ENCODE measurements at places on chromosomes 7 and 10.

GRCh38 chr7:157537056-157537455 is 200.3 kb downstream of the DNAJB6 start:
- no peak for DNase-seq

DNA sequence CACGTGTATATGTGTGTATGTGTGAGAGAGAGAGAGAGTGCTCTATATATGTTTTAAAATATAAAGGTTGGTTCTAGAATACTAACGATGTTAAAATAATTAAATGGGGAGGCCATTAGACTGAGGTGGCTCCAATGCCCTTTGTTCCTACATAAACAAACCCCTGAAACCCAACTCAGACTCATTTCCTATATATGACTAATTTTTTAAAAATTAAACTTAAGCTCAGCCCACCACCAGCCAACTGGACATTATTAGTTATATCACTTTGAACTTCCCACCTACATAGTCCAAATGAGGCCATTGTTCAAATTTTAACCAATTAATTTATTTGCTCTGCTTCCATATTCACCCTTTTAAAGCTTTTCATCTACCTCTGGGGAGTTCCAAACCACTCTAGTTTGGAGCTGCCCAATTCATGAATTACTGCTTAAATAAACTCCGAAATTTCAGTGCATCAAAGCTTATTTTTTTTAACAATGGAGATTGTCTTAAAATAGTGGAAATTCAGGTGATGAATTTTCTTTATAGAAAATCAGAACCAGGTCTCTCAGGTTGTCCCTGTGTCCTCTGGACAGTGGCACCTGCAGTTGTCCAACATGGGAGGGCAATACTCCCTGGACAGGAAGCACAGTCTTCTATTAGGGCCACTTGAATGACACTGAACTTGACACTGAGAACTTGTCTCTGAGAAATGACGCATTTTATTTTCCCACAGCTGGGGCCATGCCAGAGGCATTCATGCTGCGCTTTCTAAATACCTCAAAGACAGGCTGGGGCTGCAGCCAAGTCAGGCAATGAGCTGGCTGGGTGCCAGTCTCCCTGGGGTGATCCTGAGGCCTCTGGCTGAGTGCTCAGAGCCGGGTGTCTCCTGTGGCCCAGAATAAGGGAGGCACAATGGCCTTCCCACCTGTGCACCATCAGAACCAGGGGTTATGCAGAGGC is 109.5 kb upstream of the TMEM72 start:
- peak; percentile 90 for DNase-seq

DNA sequence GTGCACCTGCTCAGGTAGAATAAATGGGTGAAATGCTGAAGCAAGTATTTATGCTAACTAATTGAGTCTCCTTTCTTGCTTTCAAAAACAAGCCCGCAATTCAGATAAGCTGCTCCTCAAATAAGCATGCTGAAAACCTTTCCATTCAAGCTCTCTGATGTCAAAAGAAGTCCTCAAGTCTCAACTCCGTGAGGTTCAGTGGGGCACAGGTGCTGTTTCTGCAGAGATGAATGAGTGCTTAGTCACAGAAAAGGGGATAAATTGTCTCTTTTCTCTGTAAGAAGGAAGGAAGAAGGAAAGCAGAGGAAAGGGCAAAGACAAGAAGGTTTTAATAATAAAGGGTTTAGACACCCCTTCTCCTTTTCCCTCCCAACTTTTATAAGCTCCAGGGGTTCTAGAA is 229.8 kb upstream of the NPY start:
- no peak for DNase-seq

DNA sequence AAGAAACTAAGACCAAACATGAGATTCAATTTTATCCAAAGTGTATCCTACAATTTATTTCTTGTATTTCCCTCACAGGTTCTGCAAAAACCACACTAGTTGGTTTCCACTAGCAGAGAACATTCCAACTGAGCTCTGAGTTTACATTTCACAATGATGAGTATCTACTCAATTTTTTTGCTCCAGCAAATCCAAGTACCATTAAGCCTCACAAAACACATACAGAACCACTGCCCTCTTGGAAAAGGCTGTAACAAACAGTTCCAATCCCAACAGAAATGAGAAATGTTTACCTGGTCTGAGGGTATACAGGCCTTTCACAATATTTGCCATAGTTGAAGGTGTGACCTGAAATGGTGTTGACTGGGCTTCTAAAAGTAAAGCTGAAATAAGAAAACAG is 59.9 kb downstream of the CACUL1 start:
- no peak for DNase-seq

DNA sequence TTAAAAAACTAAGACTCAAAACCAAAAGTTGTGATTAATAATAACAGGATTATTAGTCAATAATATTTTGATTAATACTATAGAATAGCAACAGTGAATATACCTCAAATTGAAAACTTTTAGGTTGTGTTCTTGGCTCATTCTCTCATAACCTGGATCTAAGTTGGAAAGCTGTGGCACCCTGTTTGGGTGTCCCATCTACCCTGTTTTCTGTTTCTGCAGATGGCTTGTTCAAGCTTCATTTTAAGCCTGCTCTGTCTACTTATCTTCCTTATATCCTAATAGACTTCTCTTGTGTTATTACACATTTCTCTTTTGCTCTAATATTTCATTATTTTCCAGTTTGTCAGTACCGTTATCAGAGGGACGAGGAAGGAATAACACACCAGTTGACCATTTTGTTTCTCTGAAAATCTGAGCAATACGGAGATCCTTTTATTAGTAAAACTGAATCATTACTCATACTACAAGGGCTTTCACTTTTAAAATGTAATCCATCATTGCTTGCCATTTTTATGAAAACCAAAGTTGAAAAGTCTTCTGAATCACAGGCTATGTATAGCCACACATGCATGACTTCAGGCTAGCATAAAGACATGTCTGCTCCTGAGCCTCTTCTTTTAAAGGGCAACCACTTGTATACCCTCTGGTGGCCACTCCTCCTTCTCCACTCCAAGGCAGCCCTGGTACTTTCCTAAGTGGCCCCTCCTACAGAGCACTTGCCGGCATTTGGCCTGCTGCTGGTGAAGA is 22.3 kb downstream of the COX15 start:
- no peak for DNase-seq

DNA sequence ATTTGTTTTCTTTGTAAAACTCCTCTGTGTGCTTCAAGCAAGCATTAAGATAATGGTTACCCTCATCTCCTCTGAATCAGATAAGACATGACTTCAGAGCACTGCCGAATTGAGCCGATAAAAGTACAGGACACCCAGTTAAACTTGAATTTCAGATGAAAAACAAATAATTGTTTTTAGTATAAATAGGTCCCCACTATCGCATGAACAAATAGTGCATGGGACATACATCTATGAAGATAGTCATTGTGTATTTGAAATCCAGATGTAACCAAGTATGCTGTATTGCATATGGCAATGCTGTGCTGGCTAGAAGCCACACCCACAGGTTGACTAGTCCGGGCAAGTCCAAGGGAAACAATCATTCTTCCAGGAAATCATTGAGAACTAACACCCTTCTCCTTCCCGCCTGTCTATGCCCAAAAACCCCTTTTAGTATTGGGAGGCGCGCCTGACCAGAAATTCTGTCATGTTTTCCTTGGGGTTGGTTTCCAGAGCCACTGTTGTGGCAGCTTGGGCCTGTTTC is 12.6 kb upstream of the FGFR2 start:
- DNase-seq: no peak

DNA sequence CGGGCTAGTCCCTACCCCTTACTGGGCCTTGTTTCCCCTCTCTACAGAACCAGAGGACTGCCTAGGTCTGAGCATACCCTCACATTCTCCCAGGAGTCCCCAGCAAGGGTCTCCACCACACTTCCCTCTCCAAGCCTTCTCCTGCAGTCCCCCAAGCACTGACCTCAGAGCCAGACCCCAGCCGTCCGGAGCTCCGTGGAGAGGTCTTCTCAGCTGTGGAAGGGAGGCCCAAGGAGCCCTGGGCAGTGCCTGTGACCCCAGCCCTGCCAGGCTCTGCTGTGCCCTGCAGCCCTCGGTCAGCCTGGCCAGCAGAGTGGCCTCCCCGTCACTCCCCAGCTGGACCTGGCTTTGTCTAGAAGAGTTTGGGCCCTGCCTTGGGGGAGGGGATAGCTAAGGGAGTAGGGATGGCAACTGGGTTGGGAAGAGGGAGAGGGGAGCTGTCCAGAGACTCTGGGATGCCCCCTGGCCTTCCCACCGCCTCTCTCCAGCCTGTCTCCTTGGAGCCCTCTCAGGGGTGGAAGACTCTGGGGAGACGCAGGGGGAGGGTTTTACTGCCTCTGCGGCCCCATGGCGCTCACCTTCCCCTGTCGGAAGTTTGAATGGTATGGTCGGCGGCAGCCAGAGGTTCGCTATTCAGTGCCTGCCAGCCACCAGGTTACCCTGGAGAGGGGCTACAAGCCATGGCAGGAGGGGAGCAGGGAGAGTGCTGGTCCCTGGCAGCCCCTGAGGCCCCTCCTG is at the start of gene C10orf105:
C10orf105 (minus strand) TSS at position 315 of the 738 bp plus-strand sequence. CDS start 3,441 bp downstream, outside the sequence.
- DNase-seq: peak; percentile 43

GRCh38 chr7:116772926-116773749 is 89.2 kb upstream of the CAPZA2 start:
- DNase-seq: no peak

GRCh38 chr10:35934642-35934995 is 292.5 kb upstream of the FZD8 start:
- DNase-seq: no peak

GRCh38 chr7:44881066-44881600 is 4.2 kb downstream of the PURB start:
- DNase-seq: no peak

DNA sequence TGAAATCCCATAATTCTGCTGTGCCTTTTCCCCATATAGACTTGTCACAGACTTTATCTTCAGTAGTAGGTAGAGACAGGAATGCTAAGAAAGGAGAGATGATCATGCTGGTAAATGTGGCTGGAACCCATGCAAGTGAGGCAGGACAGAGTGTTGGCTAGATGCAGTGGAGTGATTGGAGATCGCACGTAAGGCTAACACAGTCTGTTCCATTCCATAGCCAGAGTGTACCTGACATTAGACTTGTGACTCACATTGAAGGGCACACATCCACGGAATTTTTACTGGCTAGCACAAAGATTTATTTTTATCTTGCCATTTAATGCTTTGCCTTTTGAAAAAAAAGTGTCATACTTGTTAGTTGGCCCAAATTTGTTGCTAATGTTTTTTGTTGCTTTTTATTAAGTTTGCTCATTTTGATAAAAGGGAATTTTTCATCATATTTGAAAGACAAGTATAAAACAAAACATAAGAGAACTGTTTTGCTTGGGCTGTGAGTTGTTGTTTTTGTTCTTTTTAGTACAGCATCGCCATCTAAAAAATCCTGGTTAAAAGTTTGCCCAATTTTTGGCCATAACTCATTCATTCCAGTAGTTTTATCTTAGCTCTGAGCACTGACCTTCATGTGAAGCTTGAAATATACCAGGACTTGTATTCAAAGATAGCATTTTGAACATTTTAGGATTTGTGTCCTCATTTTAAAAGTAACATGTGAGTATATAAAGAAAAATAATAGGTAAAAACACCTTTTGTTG is 81.0 kb downstream of the CPED1 start:
- DNase-seq: no peak

GRCh38 chr7:36651404-36651803 is 72.9 kb downstream of the AOAH start:
- DNase-seq: no peak

GRCh38 chr7:34086981-34087380 is 181.6 kb downstream of the BMPER start:
- no peak for DNase-seq

- DNase-seq: no peak
Observed at GRCh38 chr10:102112210-102112817, 7.9 kb downstream of the LDB1 start.

DNA sequence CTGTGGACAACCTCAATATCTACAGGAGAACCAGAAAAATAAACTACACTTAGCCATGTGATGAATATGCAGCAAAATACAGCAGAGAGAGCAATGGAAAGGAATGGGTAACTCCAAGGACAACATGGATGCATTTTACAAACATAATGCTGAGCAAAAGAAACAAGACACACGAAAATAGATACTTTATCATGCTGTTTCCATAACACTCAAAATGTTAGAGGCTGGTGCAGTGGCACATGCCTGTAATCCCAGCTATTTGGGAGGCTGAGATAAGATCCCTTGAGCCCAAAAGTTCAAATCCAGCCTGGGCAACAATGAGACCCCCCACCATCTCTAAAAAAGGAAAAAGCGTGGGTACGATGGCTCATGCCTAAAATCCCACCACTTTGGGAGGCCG is 8.3 kb downstream of the BCL7B start:
- no peak for DNase-seq

- no peak for DNase-seq
Observed at GRCh38 chr7:6350433-6351058, 78.1 kb upstream of the CYTH3 start.

GRCh38 chr7:16067711-16068110 is 353.6 kb downstream of the CRPPA start:
- no peak for DNase-seq

DNA sequence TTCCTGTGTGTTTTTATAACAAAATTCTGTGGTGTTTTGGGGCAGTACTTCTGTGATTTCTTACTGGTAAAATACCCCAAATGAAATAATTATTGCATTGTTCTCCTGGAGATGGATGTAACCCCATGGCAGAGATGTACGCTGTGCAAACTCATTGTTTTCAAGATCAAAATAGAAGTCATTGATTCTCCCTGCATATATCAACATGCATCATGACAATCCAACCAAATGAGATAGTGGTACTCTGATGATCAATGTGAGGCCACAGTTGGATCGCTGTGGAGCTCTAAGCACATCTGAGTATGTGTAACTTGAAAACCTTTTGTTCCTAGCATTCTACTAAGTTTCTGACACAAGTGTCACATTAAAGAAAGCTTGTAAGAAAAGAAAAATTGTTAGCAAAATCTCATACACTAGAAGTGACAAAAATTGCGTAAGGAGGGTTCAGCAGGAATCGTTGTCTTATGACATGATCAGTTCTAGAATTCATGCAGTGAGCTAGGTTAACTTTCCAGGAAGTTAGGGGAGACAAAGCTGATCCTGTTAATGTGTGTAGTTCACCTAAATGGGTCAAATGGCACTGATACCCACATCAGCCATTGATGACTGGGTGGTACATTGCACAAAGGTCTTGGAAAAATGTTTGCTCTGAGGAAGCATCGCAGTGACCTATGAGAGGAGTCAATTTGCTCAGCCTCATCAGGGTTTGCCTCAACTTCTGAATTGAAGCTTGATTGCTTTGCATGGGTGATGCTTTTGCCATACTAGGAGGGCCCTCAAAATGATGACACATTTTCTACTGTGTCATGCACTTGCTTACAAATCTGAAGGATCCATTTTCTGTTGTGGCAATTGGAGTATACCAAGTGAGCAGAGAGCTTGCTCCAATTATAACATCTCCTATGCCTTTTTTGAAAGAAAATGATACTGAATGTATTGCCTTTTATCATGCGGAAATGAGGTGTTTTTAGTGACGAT is 145.1 kb downstream of the PLXDC2 start:
- no peak for DNase-seq

All from right lobe of liver (tissue), 6 donors.